ENCODE measurements at places on chromosomes 7 and 10.
A peak's percentile ranks its signal among the peaks of the same experiment; 100 is the strongest.

DNA sequence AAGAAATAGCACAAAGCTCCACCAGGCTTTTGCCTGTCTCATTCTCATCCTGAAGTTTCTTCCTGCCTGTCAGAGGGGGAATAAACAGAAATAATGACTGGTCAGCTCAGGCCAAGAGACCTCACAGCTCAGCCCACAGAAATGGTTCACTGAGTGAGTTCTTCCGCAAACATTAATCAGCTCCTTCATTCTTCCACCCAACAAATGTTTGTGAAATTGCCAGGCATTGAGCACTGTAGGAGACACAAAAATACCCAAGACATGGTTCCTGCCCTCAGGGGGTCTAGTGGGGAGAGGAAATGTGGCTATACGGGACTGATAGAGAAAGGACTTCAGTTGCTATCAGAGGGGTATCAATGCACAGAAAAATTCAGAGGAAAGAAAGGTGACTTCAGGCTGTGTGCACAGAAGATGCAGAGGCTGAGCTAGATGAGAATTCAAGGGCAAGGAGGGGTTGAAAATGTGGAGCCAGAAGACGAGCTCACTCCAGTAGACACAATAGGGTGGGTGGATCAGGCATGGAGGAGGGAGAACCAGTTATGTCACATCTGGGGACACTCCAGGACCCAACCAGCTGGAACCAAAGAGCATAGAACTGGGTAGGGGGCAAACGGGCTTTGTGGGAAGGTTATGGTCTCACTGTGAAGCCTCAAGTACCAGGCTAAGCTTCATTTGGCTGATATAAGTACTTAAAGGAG lies 20.9 kb downstream of the MYOF start:
- no peak for DNase-seq

GRCh38 chr7:4659551-4660286 lies 22.4 kb upstream of the FOXK1 start:
- DNase-seq = peak; percentile 22

DNA sequence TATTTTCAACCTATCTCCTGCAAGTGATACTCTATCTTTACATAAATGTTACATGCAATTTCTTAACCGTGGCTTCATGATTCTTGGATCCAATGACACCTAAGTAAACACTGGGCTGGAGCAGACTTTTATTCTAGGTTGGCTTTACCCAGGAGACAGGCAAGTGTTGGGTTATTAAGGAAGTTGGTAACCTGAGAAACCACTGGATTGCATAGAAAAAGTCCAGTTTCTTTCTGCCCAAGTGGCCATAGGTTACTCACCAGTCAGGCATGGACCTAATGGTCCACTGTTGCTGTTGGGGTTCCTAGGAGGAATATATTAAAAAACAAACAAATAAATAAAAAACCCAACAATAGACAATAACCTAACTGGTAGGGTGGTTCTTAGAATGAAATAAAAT lies 112.8 kb downstream of the SEMA3D start:
- no peak for DNase-seq

GRCh38 chr10:88851706-88852105 lies at the start of gene ANKRD22:
TSS of gene ANKRD22 (minus strand) at chr10:88851844. CDS start at chr10:88851607, 237 bp downstream.
- DNase-seq = no peak

DNA sequence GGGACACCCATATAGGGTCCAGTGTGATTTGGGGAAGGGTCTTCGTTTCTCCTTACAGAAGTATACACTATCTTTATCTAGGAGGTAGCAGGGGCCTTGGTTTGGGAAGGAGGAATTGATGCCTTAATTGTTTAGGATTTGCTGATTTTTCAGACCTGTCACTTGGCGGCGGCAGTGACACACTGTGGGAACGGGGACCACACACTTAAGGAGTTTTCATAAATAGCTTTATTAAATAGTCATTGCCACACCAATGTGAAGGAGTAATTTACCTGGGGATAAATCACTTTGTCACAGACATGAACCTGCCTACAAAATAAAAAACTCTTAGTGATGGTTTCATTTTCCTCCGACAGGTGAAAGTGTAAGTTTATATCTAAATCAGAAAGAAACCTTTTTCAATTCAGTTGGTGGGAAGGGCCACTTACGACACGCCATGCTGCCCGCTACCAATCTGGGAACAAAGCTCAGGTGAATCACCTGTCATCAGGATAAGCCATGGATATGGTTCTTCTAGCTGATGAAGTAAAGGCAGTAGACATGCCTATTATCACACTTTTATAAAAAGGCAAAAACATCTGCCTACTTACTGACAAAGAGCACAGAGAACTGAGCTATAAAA lies 12.3 kb upstream of the ENO4 start:
- DNase-seq = no peak

GRCh38 chr7:5255832-5256231 lies 26.9 kb upstream of the SLC29A4 start:
- DNase-seq = no peak

DNA sequence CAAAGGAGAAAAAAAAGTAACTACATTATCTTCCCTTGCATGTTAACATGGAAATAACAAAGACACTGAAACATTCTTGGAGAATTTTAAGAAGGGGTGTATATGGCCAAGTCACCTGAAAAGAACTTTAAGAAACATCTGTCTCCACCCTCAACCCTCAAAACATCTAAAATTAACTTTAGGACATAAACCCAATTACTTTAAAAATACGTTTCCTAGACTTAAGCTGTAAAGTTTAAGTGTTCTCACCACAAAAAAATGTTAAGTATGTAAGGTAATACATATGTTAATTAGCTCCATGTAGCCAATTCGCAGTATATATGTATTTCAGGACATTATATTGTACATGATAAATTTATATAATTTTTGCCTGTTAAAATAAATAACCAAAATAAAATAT lies 71.1 kb upstream of the GLCCI1 start:
- DNase-seq = no peak

GRCh38 chr10:78959217-78959923 lies 109.4 kb upstream of the ZMIZ1 start:
- DNase-seq = no peak

DNA sequence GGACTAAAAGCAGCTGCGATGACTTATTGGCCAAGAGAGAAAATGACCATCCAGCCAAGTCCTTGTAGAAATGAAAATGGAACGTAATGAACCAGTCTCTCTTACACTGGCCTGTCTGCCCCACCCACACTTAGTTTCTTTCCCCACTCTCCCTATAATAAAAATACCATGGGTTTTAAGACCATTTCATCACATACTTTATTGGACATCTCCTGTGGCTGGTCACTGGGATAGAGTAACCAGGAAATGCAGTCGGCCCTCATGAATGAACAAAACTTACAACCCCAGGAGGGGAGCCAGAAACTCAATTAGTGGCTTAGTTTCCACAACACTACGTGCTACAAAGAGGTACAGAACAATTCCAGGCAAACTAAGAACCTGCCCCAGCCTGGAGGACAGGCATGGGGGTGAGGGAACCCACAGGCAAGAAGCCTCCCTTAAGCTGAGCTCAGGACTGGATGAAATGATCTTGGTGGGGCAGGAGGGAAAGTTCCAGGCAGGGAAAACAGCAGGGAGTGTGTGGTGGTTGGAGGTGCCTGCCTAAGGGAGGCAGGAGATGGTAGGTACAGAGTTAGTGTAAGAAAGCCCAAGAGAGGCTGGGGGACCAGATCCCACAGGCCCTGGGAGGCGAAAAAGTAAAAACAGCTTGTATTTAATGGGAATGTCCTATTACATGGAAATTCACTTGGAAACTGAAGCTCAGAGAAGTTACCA lies 29.6 kb downstream of the MKI67 start:
- no peak for DNase-seq

GRCh38 chr10:77949167-77949566 lies 22.6 kb upstream of the DLG5 start:
- DNase-seq = peak; percentile 37

GRCh38 chr10:25465582-25466372 lies 291.0 kb downstream of the GPR158 start:
- no peak for DNase-seq

DNA sequence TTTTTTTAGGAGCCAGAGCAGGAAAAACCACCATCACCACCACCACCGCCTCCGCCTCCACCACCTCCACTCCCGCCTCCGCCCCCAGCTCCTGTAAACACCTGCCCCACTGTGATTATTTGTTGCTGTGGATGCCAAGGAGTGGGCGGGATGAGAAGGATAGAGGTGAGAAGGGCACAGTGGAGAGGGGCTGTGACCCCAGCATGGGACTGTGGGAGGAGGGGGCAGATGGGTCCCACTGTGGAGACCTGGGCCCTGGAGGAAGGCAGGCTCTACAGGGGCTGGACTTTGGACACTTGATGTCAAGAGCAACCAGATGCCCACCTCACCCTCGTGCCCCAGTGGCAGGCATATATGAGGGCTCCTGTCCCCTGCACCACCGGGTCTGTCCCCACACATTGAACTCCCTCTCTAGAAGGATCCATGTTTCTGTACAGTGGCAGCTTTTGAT lies 24.7 kb downstream of the ANTXRL start:
- DNase-seq = no peak

DNA sequence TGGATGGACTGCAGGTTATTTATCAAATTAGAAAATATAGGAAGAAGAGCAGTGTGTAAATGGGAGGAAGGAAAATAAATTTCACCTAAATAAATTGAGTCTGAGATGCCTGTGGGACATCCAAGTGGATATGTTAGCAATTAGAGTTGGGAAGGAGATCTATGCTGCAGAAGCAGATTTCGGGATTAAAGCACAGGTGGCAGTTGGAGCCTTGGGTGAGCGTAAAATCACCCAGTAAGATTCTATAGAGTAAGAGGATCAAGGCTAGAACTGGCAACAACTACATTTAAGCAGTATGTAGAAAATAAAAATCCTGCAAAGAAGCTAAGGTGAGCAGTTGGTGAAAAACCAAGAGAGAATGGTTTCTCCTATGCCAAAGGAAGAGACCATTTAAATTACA lies 8.4 kb downstream of the TRIM4 start:
- DNase-seq = no peak

DNA sequence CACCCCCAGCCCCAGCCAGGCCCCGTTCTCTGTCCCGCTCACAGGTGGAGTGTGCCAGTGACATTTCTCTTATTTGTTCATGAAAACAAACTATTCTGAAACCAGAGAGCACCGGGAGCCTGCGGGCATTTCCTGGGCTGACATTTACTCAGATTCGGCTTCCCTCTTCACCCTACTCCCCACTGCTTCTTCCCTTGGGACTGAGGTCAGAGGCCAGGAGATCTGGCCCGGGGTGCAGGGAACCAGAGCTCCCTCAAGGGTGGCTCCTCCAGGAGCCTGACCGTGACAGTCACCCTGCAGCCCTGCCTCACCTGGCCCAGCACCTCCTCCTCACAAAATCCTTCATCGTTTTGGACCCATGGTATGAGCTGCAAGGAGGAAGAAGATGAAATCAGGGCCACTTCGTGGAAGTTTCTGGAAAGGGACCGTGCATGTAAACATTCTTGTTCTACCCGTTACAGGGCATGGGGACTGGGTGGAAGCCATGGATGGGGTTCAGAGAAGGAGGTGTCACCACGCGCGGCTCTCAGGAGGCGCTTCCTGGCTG lies 12.2 kb downstream of the BHLHA15 start:
- DNase-seq = no peak

DNA sequence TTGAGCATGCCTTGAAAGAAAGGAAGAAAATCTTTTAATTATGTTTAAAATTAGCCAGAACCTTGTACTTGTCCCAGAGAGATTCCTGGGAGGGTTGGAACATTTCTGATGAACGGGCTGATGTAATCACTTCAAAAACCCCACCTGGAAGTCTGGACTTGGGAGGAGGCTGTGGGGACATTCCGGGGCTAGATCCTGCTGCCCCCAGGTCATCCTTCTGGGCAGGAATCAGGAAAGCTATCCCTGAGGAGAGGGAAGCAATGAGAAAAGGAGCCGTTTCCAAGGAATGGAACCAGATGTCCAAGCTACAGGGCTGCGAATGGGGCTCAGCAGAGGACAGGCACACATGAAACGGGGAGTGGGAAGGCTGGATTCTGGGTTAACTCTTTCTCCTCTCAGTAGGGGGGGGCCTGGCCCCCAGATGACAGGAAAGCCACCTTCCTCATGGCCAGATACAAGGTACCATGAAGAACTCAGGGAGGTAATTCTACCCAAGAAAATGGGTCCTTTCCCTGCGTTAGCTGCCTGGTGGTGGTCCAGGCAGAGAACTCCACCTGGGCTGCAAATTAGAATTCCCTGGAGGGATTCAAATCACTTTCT lies 280.1 kb downstream of the TCF7L2 start:
- no peak for DNase-seq

GRCh38 chr10:50883629-50884028 lies 1.8 kb downstream of the A1CF start:
- DNase-seq = no peak

GRCh38 chr10:21194510-21194993 lies 297.4 kb upstream of the NEBL start:
- DNase-seq = no peak

DNA sequence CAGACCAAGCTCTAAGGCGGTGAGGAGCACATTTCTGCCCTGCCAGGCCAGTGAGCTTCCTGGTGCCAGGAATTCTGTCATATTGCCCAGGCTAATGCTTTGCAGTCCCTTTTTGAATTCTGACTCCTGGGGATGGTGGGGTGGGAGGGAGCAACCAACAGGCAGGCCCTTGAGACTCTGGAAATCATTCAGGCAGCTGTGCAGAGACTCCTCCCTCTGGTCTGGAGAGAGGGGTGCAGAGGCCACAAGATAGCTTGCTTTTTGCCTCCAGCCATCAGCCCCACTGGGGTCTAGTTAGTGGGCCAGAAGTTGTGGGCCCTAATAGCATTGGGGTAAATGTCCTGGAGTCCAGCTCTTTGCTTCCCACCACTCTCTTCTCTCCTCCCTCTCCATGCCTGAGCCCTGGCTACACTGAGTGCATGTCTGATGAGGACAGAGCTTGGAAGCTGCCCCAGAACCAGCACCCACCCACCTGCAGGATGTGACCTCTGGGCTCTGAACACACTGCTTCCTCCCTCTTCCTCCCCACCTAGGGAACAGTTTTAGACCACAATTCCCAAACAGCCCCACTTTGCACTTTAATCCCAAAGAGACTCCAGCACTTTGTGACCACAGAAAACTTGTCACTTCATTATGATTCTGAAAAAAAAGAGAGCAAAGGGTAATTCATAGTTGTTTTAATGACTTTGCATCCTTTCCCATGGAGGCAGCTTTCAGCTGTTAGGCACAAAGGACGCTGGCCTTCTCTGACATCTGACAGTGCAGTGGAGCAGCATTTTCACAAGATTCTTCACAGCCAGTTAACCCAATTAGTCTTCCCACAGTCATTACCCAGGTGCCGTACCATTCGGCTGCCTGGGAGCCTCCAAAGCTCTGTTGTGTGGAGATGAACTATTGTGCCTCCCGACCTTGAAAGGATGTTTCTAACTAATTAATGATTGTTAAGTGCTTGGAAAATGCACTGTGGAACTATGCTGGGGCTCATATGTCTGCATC lies 262.5 kb downstream of the TRIL start:
- DNase-seq = no peak

Measured in endothelial cell (in vitro differentiated cells).